ENCODE measurements at places on chromosomes 13 and 19.

DNA sequence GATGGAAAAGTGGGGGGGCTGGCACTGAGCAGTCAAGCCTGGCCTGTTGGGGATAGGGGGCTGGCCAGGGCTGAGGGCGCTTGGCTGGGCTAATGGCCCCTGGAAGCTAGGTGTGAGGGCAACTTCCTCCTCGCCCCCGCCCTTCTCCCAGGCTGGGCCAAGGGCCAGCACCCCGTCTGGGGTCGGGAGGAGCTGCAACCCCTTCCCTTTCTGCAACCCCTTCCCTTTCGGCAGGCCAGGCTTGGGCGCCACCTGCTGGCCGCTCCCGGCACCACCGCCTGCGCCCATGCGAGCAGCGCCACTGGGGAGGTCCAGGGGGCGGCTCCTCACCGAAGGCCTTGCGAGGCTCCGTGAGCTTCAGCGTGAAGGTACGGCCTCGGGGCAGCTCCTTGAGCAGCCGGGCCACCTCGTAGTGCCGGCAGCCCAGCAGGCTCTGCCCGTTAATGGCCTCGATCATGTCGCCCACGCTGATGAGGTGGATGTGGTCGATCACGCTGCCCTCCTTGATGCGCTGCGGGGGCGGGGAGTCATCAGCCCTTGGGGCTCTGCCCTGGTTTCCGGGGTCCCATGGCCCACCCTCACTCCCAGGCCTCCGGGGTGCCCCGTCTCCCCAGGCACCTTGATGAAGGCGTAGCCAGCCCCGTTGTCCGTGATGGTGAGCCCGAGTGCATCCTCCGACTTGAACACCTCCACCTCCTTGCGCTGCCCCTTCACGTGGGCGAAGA is 5.0 kb upstream of the PTGER1 start:
- DNase-seq = peak; percentile 80

DNA sequence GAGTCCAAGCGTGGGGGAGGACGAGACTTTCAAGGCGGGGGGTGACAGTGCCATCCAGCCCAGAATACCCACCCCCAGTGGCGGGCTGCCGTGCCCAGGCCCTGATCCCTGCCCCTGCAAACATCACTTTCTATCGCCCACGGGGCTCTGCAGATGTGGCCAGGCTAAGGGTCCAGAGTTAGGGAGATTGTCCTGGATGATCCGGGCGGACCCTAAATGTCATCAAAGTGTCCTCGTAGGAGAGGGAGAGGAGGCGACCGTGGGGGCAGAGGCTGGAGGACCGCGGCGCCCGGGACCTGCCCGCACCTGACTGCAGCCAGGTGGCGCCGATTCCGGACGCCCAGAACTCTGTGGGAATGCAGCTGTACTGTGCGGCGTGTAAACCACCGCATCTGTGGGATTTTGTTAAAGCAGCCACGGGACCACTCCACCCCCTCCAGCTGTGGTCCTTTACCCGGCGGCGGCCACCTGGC is 32.4 kb downstream of the GJA3 start:
- DNase-seq = no peak

DNA sequence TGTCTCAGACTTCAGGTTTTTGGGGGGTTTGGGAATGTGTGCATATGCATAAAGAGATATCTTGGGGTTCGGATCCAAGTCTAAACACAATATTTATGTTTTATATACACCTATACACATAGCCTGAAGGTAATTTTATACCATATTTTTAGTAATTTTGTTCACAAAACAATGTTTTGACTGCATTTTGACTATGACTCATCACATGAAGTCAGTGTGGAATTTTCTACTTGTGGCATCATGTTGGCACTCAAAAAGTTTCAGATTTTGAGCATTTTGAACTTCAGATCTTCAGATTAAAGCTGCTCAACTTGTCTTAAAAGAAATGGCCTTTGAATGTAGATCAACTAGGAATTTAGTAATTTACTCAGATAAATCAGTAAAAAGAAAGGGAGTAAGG is 712.9 kb upstream of the GPC6 start:
- no peak for DNase-seq

- DNase-seq = no peak
Measured at GRCh38 chr19:23823952-23824389, 65.3 kb upstream of the ZNF681 start.

Data from HEK293T (cell line).